Heart right ventricle (tissue), 16 donors: ENCODE measurements at places on chromosomes 7 and 10. TPM values are rescaled to one million over a fixed set of nuclear protein-coding genes. Genes with fewer than 3 reads are reported as not detected.

The TUBAL3 gene
- not detected for total RNA-seq

The TMEM270 gene
- total RNA-seq: not detected

The GNG11 gene
- total RNA-seq: 13.2 TPM

The PLXDC2 gene
- total RNA-seq: 13.7 TPM

The JCAD gene
- total RNA-seq: 30.3 TPM

The BEND7 gene
- total RNA-seq: 10.2 TPM

DNA sequence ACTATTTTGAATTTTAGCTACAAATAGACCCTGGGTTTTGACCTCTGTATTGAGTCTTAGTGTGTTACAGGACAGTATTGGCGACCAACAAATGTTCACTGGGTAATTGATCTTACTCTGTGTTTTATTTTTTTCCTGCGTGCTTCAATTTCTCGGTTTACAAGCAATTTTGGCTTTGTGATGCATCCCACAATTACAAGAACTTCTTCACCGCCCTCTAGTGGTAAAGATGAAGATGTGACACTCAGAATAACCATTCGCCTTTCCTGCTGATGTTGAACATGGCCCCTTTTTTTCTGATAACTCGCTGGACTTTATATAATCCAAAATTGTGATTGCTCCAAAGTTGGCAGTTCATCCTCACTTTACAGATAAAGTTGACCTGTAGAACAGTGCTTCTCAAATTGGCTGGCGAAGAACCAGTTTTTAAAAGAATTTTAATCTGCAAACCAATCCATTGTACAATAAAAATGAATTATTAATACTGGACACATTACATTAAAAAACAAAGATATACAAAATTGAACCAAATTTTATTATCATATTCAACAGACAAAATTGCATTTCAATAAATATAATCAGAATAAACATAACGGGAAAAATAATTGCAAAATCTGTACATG lies 20.2 kb upstream of the SMC3 start:
- peak; percentile 12 for DNase-seq

GRCh38 chr10:132520177-132520811 lies 17.3 kb upstream of the INPP5A start:
- peak; percentile 65 for DNase-seq

- DNase-seq: peak; percentile 7
These were observed 277.6 kb downstream of the GATA3 start for GRCh38 chr10:8331896-8332729.

GRCh38 chr7:123633553-123633952 lies 22.1 kb upstream of the LMOD2 start:
- DNase-seq: no peak

- no peak for DNase-seq
These were observed 178.6 kb downstream of the ANKRD30A start for GRCh38 chr10:37304036-37304435.

DNA sequence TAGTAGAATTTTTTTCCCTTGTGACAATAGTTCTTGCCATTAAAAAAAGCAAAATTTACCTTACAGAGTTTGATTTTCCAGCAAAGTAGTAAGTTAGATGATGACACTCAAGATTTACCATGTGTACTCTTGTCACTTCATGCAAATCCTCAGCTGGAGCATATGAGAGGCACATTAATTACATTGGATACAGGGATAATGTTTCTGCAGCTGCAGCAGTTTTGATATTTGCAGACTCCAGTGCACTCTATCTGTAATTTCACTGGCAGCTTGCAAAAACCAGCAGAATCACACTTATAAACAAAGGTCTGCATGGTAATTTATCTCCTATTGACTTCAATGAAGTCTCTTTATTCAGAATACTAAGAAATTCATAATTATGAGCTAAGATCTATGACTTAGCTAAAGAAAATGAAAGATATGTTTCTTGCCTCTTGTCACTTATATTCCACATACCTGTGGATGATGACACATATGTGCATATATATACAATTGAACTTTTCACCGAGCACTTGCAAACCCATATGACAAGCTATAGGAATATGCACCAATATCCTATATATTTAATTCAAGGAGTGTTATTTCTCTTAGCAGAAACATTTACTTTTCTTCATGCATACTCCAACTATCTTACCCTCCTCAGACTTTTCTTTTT lies 530.6 kb downstream of the PHTF2 start:
- no peak for DNase-seq

GRCh38 chr10:110885932-110886674 lies 14.4 kb downstream of the PDCD4 start:
- no peak for DNase-seq

DNA sequence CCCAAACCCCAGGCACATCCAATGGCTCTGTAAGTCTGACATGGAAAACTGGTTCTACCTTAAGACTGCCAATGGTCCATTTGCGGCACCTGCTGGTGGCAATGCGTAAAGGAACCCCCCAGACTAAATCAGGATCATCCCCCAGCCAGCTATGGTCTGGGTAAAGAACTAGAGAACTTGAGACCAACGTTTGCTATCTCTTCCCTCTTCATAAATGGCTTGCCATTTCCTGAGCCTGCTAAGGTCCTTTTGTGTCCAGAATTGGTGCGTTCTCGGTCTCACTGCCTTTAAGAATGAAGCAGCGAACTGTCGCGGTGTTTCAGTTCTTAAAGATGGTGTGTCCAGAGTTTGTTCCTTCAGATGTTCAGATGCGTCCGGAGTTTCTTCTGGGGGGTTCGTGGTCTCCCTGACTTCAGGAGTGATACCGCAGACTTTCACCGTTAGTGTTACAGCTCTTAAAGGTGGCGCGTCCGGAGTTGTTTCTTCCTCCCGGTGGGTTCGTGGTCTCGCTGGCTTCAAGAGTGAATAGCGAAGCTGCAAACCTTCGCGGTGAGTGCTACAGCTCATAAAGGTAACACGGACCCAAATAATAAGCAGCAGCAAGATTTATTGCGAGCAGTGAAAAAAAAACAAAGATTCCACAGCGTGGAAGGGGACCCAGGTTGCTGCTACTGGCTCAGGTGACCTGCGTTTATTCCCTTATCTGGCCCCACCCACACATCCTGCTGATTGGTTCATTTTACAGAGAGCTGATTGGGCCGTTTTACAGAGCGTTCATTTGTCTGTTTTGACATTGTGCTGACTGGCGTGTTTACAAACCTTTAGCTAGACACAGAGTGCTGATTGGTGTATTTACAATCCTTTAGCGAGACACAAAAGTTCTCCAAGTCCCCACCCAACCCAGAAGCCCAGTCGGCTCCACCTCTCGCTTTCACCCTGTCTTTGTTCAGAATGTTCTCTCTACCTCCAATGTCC lies 95.4 kb downstream of the ELMO1 start:
- DNase-seq: no peak

- no peak for DNase-seq
These were observed 101.0 kb downstream of the AOAH start for GRCh38 chr7:36623247-36623646.

DNA sequence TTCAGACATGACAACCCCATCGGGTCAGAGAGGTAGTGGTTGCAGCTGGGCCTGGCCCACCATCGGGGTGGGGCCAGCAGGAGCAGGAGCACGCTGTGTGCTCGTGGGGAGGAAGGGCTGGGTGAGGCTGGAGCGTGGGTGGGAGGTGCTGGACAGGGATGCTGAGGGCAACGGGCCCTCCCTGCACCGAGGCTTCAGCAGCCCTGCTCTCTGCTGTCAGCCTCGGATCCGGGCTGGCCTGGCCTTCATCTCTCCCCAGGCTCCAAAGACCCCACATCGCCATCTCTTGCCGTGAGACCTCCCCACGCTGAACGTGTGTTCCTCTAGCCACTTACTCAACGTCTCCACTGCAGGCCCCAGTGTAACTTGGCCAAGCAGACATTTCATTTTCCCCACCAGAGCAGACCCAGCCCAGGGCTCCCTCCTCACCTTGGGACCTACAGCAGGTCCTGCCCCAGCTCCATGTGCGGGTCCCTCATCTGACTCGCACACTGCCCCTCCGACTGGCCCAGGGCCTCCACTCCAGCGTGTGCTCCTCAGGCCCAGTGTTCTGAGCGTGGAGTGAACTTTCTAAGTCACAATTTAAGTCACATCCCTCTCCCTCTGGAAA lies 462.4 kb downstream of the DNAJB6 start:
- DNase-seq: no peak

GRCh38 chr7:150866932-150867564 lies 14.7 kb downstream of the AOC1 start:
- DNase-seq: no peak

GRCh38 chr7:130365511-130366441 lies 14.5 kb upstream of the CPA1 start:
- DNase-seq: no peak

DNA sequence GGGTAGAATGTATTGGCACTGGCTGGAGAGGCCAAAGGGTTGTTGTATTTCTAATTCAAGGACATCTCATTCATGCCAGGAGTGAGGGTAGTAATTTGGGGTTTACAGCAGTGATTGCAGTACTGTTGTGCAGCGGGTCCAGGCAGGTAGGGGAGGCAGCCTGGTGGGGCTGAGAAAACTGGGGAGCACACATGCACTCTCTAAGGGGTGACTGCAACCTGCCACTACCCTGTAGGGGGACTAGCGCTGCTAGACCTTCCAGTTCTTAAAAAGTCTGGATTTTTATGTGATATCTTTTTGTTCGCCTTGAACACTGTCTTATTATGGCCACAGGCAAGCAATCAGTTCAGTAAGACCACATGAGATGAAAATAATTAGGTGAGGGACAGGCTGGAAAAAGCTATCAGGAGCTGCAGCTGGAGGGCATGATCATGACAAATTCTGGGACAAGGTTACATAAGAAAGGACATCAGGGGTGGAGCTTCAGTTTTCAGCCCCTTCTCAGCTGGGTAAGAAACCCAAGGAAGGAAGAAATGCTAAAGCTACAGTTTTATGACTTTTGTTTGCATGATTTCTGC lies 149.0 kb downstream of the ARHGAP21 start:
- DNase-seq: no peak

GRCh38 chr7:87870471-87870870 lies 5.7 kb downstream of the SLC25A40 start:
- DNase-seq: no peak

DNA sequence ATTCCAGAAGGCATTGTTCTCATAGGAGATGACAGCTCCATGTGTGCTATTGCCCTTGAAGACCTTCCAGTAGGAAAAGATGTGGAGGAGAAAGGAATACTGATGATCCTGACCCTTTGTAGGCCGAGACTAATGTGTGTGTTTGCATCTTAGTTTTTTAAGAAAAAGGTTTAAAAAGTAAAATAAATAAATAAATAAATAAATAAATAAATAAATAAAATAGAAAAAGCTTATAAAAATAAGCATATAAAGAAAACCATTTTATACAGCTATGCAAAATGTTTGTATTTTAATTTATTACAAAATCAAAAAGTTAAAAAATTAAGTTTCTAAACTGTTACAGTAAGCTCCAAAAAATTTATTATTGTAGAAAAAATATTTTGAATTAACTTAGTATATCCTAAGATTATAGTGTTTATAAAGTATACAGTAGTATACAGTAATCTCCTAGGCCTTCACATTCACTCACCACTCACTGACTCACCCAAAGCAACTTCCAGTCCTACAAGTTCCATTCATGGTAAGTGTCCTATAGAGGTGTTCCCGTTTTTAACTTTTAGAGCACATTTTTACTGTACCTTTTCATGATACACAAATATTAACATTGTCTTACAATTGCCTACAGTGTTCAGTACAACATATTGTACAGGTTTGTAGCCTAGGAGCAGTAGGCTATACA lies 435.2 kb upstream of the SEMA3A start:
- DNase-seq: no peak
